ENCODE measurements at places on chromosomes 11 and 22.
A peak's percentile ranks its signal among the peaks of the same experiment; 100 is the strongest.

GRCh38 chr11:75797116-75797515 lies 17.9 kb upstream of the UVRAG start:
- DNase-seq, result no peak

DNA sequence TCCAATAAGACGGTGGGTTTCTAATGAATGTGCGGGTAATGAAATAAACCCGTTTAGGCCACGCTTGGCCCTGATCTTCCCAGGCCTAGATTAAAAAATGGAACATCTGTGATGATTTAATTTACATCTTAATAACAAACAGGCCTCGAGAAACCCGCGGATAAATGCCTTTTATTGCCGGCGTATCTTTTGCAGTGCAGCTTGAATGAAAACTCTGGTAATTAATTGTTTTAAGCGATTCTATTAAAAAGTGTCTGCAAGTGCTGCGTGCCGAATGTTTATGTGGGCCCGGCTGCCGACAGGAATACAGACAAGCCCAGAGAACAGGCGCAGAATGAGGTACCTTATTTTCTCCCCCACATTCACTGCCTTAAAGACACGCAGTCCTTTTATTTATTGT lies 420.7 kb downstream of the MN1 start:
- no peak for DNase-seq

DNA sequence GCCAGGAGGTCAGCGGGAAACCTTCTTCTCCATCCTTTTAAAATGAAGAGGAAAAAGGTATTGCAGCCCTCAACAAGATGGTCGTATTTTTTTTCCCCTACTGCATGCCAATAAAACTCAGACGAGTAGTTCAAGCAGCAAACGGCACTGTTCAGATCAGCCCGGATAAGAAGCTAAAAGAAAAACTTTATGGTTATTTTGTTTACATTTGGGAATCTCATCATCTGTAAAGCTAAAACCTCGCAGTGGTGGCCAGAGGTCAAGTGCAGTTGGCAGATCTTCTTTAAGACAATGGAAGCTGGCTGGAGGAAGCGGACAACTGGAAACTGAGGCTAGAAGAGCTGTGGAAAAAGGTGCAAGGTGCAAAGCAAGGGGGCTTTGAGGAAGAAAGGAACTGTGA lies 31.0 kb upstream of the CHRM4 start:
- DNase-seq, result no peak

- no peak for DNase-seq
Measured at GRCh38 chr11:16558494-16558893, 180.0 kb upstream of the C11orf58 start.

DNA sequence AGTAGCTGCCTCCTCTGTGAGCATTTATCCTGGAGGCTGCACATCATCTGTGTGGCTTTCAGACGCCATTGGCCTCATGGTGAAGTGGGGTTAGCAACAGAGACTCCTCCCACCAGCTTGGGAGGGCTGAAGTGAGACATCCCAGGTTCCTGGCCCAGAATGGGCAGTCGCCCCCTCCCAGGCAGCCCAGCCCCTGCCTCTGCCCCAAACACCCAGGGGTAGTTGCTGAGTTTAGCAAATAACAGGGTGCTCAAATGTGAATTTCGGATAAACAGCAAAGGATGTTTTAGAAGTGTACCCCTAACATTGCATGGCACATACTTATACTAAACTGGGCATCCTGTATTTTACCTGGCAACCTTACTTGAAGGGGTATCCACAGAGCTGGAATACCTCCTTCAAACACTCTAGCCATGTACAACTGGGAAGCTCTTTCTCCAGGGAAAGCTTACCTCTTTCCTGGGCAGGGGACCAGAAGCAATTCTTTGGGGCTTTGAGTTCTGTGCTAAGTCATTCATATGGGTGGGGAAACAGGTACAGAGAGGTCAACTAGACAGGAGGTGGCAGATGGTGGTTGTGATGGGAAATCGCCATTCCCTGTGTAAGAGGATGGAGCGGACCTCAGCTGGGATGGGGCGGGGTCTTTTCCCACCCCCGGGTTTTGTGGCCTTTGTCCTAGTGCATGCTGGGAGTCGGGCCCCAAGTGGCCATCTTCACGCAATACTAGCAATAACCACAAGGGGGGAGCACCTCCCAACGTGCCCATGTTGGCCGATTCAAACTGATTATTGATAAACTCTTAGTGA lies 19.3 kb downstream of the MTFP1 start:
- no peak for DNase-seq

GRCh38 chr11:77448269-77448668 lies 25.6 kb downstream of the PAK1 start:
- DNase-seq, result no peak

GRCh38 chr22:46650078-46650810 lies 30.1 kb downstream of the GRAMD4 start:
- DNase-seq, result no peak

- no peak for DNase-seq
Measured at GRCh38 chr11:83611031-83611430, 324.9 kb upstream of the CCDC90B start.

- DNase-seq, result no peak
Measured at GRCh38 chr11:95496901-95497300, 265.9 kb upstream of the SESN3 start.

DNA sequence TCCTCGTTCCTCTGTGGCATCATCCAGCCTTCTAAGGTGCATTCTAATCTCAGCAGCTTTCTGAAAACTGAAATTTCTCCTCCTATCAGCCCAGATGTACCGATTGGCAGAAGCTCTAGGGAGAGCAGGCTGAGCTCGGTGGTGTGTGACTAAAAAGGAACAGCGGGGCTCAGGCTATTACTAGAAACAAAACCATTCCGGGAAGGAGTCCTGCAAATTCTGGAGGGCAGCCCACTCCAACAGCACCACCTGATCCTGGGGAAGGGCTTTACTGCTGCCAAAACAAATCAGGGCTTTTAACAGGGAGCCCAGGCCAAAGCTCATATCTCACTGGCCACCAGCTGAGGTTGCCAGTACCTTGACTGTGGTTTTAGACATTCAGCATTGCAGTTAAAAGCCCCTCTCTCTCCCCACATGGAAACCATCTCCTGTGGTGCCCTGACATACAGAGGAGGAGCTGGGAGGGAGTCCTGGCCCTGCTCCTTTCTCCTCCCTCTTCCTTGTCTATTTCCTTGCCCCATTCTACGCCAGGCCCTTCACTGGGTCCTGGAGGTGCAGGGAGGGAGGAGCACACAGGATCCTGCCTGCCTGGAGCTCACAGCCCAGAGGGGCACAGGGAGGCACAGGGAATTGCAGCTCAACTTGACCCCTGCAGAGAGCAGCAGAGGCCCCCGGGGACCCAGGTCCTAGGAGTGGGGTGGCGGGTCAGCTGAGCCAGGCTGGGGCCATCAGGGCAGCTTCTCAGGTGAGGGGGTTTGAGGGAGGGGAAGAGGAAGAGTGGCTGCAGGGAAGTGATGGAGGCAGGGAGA lies 889 bp downstream of the PLAAT4 start:
- peak; percentile 49 for DNase-seq

DNA sequence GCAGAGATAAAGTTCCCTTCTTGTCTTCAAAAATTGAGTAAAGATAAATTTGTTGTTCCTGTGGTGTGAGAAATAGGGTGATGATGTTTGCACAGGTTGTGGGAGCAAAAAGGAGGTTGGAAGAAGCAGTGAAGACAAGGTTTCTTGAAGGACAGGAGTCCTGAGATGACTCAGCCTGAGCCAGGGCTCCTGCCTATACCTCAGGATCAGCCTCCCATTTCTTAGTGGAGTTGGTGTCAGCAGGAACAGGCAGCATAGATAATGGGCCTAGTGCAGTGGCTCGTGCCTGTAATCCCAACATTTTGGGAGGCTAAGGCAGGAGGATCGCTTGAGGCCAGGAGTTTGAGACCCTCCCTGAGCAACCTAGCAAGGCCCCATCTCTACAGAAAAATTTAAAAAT lies 28.7 kb downstream of the EIF4G2 start:
- no peak for DNase-seq

GRCh38 chr22:27995801-27996528 lies 76.9 kb upstream of the PITPNB start:
- no peak for DNase-seq
